Muscle of leg (tissue), 16 donors: ENCODE measurements at places on chromosomes 1 and 21.

GRCh38 chr1:230230948-230231773, 164.1 kb downstream of the GALNT2 start:
- DNase-seq = no peak

DNA sequence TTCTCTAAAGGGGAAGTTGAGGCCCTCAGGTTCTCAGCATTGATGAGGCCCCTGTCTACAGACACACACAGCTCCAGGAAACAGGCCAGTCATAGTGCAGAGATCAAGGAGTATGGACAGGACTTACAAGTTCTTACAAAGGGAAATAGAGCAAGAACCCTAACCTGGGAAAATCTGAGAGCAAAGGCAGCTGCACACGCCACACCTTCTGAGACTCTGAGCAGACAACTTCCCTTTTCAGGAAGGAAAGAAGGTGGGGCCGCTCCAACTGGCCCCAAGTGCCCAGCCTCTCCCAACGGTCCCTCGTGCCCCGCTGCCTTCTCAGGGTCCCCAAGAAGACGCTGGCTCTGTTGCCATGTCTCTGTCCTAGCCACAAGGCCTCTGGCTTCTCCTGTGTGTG, 3.6 kb downstream of the NOC2L start:
- no peak for DNase-seq

DNA sequence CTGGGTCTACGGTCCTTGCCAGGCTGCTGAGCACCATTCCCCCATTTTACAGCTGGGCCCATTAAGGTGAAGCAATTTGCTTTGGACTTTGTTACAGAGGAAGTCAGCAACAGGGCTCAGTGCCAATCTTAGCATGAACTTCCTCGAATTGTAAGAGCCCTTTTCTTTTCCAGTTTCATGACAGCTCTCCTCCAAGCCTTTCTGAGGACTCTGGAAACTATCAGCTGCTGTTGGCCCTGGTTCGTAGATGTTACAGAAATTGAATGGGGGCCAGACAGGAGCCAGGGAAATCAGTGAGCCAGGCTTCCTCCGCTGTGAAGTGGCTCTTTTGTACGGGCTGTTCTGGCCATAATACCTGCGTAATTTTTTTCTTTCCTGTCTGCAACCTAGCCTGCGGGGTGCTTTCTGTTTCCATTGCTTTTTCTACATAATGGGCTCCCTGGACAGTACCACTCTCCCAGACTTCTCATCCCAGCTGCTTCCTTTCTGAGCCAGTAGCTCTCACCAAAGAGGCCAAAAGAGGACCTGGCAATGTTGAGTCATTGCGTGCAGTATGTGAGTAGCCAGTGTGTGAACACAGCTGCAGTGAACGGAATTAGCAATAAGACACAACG, 386.3 kb downstream of the DISC1 start:
- DNase-seq = peak; percentile 95

DNA sequence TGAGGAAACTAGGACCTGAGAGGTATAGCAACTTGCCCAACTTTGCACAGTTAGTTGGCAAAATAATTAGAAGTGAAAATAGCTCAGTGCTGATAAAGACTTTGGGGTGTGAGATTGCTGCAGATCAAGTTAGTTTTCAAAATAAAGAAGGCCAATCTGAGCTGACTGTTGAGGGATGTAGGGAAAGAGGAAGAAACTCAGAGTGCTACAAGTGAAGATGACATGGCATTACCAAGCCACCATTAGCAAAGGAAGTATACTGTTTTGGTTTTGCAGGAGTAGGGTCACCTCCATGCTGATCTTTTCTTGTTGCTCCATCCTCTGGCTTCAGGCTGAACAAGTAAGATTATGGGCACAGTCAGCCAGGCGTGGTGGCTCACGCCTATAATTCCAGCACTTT, 78.7 kb upstream of the ADAM30 start:
- DNase-seq = no peak

- no peak for DNase-seq
Measured at GRCh38 chr1:85118751-85119150, 70.5 kb upstream of the MCOLN3 start.

DNA sequence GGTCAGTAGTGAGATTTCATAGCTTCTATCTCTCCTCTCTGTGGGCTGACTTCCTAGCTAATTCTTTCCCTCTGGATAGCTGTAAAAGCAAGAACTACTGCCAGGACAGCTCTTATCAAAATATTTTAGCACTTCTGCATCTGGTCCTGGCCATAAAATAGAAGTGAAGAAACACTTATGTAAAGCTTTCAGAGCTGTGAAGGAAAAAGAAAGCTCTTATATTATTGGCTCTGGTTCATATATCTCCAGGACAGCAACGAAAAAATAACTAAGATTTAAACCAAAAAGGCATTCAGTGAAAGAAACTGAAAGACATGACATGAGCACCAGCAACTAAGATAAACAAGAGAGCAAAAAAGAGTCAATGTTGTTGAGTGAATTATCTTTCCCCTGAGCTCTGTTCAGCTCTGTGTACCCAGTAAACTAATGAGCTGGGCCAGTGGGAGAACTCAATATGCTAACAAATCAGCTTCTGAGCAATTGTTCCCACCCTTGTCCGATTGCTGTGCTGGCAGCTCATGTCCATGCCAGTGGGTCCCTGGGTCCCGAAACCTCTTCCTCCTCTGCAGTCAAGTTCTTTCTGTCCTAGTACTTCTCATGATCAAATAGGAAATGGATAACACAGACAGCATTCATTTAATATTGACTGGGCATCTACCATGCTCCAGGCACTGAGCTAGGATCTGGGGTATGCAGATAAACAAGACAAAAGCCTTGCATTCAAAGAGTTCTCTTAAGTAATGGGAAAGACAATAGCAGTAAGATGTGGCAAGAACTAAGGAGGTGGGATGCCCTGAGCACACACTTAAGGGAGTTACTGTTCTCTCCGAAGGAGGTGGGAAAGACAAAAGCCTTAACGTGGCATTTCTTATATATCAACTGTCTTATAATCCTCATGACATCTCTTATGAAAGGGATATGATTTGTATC, 45.3 kb upstream of the MAN1A2 start:
- DNase-seq = peak; percentile 33

GRCh38 chr1:242623119-242623518, 98.6 kb upstream of the PLD5 start:
- no peak for DNase-seq

- peak; percentile 52 for DNase-seq
Measured at GRCh38 chr1:115753361-115753760, 15.2 kb downstream of the CASQ2 start.

- DNase-seq = no peak
Measured at GRCh38 chr1:165635329-165635728, 4.3 kb downstream of the MGST3 start.

DNA sequence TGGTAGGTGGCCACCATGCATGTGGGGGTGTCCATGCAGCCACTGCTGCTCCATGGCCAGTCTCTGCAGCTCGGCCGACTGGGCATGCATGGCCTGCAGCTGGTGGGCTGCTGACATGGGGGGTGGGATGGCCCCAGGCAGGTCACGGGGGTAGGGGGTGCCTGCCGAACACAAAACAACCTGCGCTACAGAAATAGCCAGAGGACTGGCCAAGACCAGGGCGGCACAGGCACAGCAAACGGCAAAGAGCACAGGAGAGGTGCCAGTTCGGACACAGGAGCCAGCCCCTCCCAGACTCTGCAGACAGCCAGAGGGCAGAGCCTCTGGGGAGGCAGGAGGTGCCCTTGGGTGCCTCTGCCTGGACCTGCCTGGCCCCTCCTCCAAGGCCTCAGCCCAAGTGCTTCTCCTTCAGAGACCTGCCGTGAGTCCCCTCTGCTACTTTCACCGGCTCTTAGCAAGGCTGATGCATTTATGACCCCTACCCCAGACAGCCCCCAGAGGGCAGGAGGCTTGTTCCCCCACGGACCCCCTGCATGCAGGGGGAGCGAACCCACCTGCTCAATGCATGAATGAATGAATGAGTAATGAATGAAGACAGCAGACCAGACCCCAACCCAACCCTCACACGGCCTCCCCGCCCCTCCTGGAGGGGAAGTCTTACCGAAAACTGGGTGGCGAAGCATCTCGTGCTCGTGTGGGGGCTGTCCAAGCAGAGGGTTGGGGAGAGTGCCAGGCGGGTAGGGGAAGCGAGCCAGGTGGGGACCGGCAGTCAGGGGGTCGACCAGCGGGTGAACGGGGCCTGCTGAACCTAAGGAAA, 37.7 kb downstream of the SLC45A1 start:
- no peak for DNase-seq

DNA sequence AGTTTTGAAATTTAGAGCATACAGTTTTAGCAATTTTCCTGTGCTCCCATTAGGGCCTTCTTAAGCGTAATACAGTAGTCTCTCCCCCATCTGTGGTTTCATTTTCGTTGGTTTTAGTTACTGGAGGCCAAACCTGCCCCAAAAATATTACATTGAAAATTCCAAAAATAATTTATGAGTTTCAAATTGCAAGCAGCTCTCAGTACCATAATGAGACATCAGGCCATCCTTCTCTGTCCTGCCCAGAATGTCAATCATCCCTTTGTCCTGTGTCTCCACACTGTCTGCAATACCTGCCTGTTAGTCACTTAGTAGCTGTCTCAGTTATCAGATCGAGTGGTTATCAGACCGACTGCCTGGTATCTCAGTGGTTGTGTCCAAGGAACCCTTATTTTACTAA, 45.4 kb downstream of the ADSS2 start:
- no peak for DNase-seq

DNA sequence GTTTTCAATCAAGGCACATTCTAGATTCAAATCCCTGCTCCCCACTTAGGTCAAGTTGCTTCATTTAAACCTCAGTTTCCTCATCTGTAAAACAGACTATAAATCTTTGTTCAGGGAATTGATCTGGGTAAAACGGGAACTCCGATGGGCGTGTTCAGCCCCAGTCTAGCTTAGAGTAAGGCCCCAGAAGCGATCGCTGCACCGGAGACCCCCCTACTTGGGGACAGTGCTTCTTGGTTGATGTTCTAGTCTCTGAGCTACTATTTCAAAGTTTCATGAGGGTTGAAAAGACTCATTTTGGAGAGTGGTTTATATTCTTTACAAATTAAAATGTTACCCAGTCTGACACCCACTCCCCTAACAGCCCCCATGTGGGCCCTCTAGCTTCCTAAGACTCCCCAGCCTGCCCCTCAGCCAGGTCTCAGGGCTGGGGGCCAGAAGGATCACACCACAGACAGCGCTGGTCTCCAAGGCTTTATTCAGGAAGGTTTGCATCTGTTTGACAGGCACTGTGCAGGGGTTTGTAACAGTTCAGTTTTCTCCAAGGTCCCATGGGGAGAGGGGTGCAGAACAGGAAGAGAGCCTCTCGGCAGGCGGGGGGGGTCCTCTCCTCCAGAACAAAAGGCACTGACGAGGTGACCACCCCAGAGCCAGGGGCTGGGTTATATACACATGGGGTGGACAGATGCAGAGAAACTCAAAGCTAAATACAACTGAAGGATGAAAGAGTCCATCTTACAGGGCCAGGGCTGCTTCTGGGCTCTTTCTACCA, 82.9 kb downstream of the STUM start:
- no peak for DNase-seq

- DNase-seq = peak; percentile 82
Measured at GRCh38 chr1:96722161-96722922, 758 bp downstream of the PTBP2 start.

DNA sequence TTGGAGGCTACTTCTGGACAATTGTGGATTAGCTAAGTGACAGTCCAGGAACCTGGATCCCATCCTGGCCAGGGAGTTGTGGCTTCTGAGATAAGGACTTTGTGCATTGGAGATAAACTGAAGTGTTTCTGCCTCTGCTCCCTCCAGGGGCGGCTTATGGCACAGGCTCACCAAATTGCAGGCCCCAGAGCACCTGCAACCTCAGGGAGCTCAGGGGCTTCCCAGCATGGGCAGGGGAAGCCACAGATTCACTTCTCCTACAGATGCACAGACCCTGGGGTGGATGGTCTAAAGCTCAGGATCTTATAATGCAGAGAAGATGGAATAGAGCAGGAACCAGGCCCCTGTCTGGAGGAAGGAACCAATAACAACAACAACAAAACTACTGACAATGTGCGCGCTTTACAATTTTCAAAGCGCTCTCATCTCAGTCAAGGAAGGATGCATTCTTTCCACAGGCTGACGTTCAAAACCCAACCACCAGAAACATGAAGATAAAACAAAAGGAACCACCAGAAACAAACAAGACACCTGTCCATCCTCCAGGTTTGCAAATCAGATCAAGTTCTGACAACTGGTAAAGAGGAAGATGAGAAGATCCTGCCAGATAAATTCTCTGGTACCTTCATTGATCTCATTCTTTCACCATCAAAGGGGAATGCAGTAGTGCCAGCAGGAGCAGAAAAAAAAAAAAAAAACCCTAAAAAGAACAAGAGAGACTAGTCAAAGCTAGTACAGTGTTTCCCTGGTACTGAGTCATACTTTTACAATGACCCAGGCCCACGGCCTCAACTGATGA, 121.0 kb upstream of the IRF2BP2 start:
- no peak for DNase-seq

DNA sequence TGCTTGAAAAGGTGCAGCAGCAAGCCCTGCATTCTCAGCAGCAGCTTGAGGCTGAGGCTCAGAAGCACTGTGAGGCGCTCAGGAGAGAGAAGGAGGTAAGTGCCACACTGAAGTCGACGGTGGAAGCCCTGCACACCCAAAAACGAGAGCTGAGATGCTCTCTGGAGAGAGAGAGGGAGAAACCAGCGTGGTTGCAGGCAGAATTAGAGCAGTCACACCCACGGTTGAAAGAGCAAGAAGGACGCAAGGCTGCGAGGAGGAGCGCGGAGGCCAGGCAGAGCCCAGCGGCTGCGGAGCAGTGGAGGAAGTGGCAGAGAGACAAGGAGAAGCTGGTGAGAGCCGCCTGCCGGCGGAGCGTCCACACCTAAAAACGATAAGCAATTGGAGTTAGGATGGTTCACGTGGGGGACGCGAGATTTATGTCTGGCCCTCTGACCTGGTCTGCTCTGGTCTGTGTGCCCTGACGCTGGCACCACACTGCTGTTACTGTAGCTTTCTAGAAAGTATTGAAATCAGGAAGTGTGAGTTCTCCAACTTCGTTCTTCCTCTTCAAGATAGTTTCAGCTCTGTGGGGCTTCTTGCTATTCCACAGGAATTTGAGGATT, 26.7 kb upstream of the DIP2A start:
- peak; percentile 43 for DNase-seq
